ENCODE measurements at places on chromosomes 4 and X.

- DNase-seq: no peak
These were observed 473.4 kb downstream of the TRIML1 start for GRCh38 chr4:188612659-188613058.

GRCh38 chrX:120380699-120381098 is 18.8 kb downstream of the ATP1B4 start:
- no peak for DNase-seq

DNA sequence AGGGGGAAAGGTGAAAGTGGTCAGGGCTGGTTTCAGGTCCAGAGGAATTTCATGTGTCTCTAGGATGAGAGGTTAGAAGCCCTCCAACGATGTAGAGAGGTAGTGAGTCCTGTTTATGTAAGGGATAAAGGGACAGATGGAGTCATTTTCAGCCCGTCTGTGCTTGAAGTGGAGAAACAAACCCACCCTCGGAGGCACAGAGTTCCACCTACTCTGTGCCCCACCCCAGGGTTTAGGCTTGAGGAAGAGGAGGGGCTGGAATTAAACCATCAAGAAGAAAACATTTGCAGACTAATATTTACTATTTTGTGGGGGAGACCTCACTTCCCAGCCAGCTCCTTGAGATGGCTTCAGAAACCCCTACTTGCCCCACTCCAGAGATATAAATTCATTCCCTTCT is 868 bp upstream of the GNL3L start:
- DNase-seq: no peak

- no peak for DNase-seq
These were observed 51.5 kb downstream of the STARD8 start for GRCh38 chrX:68698942-68699341.

- no peak for DNase-seq
These were observed 187.3 kb upstream of the PACRGL start for GRCh38 chr4:20512985-20513384.

DNA sequence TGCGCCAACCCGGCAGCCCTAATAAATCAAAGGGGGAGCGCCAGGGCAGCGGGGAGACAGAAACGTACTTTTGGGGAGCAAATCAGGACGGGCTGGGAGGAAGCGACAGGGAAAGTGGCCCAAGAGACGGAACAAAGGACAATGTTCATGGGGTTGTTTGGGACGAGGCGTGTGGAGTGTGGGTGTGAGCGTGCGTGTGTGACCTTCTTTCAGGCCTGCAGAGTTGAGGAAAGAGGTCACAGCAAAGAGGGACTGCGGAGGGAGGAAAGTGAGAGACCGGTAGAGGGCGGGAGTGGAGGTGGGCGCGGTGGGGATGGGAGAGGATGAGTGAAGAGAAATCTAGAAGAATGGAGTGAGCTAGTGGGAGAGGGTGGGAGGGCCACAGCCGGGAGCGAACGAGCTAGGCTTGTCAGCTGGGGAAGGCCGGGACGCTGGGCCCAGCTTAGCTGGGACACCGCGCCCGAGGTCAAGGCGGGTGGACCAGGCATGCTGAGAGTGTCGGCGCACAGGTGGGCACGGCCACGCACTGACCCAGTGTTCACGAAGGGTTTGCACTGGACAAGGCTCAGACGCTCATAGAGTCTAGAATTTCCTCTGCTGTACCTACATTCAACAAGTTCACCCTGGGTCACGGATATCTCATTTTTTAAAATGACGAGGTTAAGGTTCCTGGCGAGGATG is 14.7 kb upstream of the PITX2 start:
- no peak for DNase-seq

- DNase-seq: no peak
These were observed 60.1 kb downstream of the SEPTIN11 start for GRCh38 chr4:77009511-77010115.

DNA sequence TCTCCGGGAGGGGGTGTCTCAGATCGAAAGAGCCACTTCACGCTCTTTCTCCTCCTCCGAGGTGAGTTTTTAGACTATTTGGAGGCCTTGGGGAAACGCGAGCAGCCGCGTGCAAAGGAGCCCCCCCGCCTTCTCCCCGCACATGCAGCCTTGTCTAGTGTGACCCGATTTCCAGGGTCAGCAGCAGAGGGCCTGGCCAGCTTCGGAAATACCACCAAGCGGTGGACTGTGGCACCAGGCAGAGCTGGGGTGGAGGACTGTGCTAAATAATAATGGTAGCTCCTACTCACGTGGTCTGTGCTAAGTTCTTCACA is 79.3 kb upstream of the BCOR start:
- DNase-seq: no peak

- DNase-seq: no peak
These were observed 141.8 kb downstream of the SMIM20 start for GRCh38 chr4:26055855-26056254.

DNA sequence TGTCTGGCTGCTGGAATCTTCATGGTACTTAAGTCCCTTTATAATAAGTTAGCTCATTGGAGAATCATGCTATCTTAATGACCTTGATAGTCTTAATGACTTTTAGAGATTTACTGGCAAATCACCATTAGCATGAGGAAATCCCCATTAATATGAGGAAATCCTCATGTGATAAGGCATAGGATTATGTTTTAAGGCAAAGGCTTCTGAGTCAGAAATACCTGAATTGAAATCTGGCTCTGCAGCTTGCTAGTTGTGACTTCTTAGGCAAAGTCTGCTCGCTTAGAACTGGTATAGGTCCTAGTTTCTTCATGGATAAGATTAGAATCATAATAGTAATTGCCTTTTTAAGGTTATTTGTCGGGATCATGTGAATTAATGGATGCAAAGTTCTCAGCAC is 190.2 kb upstream of the BANK1 start:
- DNase-seq: no peak

- no peak for DNase-seq
These were observed 8.0 kb downstream of the NUDT6 start for GRCh38 chr4:122914292-122914904.

GRCh38 chr4:127364911-127365310 is 267.8 kb upstream of the INTU start:
- no peak for DNase-seq

DNA sequence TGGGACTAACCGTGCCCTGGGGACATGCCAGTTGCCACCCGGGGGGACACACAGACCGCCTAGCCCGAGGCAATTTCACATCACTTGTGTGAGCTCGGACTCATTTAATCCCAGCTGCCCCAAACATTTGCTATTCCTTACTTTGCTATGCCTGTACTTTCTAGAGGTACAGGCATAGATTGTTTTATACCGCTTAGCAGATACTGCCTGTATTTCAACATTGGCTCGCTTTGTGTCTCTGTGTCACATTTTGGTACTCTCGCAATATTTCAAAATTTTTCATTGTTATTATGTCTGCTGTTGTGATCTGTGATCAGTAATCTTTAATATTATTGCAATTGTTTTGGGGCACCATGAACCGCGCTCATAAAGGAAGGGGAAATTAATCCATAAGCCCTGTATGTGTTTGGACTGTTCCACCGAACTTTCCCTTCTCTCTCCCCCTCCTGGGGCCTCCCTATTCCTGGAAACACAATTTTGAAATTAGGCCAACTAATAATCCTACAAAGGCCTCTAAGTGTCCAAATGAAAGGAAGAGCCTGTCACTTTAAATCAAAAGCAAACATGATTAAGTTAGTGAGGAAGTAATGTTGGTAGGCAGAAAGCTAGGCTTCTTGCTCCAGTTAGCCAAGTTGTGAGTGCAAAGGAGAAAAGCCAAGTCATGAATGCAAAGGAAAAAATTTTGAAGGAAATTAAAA is 568 bp upstream of the CASP6 start:
- DNase-seq: no peak

- DNase-seq: no peak
These were observed 837.4 kb downstream of the TRIML1 start for GRCh38 chr4:188976644-188977115.

DNA sequence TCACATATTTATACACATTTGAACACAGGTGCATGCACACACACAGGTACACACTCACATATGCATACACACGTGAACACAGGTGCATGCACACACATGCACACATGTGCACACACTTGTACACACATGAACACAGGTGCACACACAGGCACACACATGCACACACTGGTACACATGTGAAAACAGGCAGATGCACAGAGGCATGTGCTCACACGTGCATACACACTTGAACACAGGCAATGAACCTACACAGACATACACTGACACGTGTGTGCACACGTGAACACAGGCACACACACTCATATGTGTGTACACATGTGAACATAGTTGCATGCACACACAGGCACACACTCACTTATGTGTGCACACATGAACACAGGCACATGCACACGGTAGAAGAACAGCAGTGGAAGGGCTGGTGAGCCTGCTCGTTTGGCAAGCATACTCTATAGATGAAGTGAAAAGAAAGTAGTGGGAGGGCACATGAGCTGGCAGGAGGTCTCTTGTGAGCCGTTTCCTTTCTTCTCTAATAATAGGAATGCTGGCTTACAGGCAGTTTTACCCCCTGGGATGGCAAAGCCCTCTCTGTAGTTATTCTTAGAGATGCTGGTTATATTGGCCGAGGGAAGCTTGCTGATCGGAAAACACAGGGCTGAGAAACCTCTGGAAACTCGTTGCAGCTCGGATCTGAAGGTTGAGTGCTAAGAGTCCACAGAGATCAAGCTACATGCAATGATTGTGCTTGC is 279.6 kb upstream of the CLNK start:
- no peak for DNase-seq

DNA sequence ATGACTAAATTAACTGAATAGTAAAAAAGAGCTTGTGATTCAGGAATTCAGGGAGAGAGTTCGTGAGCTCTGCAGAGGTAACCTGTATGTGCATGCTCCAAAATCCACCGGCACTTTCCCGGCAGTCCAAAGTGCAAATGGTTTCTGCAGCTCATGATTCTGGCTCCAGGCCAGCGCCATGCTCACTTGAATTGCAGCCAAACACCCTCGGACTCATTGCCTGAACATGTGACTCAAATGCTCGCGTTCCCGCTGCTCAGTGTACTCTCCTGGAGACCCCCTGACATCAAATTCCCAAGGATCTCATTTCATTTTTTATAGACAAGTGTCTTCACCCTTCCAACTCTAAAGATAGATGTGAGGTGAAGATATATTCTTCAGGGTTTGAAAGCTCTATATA is 44.1 kb upstream of the SH3RF1 start:
- no peak for DNase-seq

- no peak for DNase-seq
These were observed 194.0 kb downstream of the GASK1B start for GRCh38 chr4:157978680-157979361.

DNA sequence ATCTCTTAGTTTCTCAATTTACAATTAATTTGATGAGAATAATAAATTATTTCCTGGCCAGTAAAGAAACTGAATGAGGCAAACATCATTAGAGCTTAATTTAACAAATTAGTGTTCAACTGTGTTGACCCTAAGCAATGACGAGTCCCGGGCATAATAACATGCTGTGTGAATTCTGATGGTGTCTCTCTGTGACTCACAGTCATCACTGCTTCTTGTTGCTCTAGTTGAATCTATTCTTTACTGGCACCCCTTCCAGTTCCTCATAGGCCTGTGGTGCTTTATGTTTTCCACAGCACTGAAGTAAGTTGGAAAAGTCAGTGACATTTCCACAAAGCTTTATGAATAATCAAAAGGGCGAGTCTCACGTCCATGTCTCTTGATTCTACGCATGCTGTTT is 57.7 kb upstream of the SLC7A11 start:
- DNase-seq: no peak

DNA sequence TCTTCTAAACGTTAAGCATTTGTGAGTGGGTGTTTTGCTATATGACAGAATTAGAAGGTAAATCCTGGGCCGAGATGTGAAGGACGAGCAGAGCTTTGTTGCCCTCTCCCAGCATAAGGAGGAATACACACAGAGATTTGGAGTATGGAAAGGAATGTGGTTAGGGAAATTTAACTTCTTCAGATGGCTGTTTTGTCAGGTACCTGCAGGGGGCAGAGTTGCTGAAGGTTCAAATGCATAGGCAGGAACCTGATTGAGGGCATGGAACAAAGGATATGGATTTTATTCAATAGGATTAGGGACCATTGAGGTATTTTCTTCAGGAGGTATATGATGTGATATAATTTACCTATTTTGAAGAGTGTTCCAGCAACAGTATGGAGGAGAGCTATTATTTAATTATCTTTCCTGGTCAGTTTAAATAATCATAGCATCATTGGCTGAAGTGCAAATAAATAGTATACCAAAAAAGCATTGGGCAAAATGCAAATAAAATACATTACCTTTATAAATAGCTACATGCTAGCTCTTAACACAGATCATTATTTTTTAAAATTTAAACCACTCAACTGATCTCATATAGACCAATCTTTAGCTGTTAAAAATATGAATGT is 143.6 kb downstream of the SLIT2 start:
- no peak for DNase-seq

GRCh38 chr4:119135721-119136121 is at the start of gene MYOZ2:
TSS of gene MYOZ2 (plus strand) at chr4:119135832. CDS start at chr4:119136526, 694 bp downstream.
- DNase-seq: no peak

DNA sequence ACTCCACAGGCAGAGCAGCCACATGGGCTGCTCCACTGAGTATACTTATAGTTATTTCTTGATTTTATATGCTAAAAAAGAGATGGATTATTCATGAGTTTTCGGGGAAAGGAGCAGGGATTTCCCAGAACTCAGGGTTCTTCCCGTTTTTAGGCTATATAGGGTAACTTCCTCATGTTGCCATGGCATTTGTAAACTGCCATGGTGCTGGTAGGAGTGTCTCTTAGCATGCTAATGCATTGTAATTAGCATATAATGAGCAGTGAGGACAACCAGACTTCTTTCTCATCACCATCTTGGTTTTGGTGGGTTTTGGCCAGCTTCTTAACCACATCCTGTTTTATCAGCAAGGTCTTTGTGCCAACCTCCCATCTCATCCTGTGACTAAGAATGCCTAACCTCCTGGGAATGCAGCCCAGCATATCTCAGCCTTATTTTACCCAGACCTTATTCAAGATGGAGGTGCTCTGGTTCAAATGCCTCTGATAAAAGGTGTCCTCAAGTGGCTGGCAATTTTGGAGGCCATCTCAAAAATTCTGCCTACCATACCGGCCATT is 213.0 kb upstream of the VEGFC start:
- no peak for DNase-seq

DNA sequence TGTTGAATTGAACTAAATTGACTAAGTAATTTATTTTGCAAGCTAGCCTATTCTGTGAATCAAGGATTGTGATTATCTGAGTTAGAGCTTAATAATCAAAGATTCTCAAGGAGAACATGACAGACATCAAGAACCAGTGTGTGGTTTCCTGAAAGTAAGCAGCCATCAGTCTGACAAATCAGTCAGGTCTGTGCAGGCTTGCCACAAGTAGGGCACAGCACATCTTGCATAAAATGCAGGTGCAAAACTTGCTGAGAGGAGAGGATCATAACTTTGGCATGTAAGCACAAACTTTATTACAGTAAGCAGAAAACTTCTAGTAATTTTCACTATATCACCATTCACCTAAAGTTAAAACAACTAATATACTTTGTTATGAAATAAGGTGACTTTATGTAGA is 22.5 kb downstream of the FAM241A start:
- no peak for DNase-seq

DNA sequence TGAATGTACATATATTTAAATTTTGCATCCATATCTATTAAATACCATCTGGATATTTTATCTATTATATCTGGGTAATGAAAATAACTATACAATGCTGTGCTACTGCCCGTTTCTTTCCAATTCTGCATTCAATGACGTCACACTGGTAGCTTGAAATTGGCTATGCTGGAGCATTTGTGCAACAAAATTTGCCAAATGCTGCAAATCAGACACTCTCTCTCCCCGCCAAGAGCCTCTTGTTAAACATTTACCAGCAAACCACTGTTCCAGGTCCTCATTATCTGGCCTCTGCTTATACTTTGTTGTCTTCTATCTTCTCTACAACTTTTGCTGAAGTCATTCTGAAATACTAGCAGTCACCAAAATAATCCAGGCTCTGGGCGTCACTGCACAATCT is 938.4 kb upstream of the FTHL17 start:
- DNase-seq: no peak
